ENCODE measurements at places on chromosomes 3 and 15. TPM values are rescaled to one million over a fixed set of nuclear protein-coding genes. Genes with fewer than 3 reads are reported as not detected.

FGD5 gene
- 15.3 TPM for total RNA-seq

MYRIP gene
- 0.53 TPM for total RNA-seq

DAZL gene
- total RNA-seq: not detected

CD96 gene
- total RNA-seq: not detected

ZNF774 gene
- total RNA-seq: 5.5 TPM

GPR149 gene
- total RNA-seq: 0.14 TPM

MRPL47 gene
- 47.9 TPM for total RNA-seq

SUSD5 gene
- 3.3 TPM for total RNA-seq

GHSR gene
- total RNA-seq: not detected

MST1R gene
- total RNA-seq: 5.3 TPM

SENP5 gene
- 33.7 TPM for total RNA-seq

VEPH1 gene
- total RNA-seq: 8.6 TPM

FSD2 gene
- total RNA-seq: not detected

IL17RD gene
- total RNA-seq: 47.4 TPM

TLR9 gene
- total RNA-seq: 0.22 TPM

FAM43A gene
- 13.9 TPM for total RNA-seq

PIGZ gene
- 1.6 TPM for total RNA-seq

TMEM158 gene
- total RNA-seq: 10.1 TPM

KLHL6 gene
- total RNA-seq: not detected

ADGRG7 gene
- 2.8 TPM for total RNA-seq

CACNA1D gene
- total RNA-seq: 17.4 TPM

KNSTRN gene
- total RNA-seq: 52.2 TPM

CCDC54 gene
- not detected for total RNA-seq

SLC9C1 gene
- 0.48 TPM for total RNA-seq

GALNT15 gene
- total RNA-seq: 0.17 TPM

PIAS1 gene
- total RNA-seq: 56.2 TPM

SLC51B gene
- 1.2 TPM for total RNA-seq

TRIM42 gene
- not detected for total RNA-seq

SLC33A1 gene
- 26.0 TPM for total RNA-seq

MKRN2OS gene
- total RNA-seq: 0.92 TPM

PRR20G gene
- total RNA-seq: not detected
